Stimulated activated CD4-positive, alpha-beta T cell treated with anti-CD3 and anti-CD28 coated beads, TNF-alpha, amount 100 ng/mL, for 24 hours (primary cell): ENCODE measurements at places on chromosomes 12 and 14.

- no peak for DNase-seq
Measured at GRCh38 chr12:65493913-65494245, 215.4 kb downstream of the MSRB3 start.

DNA sequence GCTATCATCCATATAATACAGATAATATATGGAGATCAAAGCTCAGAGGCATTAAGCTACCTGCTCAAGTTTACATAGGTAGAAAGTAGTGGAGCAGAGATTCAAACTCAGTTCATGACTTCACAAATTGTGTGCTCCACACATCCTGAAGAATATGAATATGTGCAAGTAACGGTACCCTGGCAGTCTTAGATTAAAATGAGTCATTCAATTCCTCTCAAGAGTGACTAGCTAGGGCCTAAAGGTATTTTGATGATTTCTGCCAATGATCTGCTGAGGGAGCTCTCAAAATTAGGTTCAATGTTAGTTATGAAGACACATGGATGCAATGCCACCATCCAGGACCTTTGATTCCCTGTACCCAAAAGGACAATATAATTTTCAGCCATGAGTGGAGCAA lies 58.9 kb downstream of the GRIP1 start:
- DNase-seq = no peak

DNA sequence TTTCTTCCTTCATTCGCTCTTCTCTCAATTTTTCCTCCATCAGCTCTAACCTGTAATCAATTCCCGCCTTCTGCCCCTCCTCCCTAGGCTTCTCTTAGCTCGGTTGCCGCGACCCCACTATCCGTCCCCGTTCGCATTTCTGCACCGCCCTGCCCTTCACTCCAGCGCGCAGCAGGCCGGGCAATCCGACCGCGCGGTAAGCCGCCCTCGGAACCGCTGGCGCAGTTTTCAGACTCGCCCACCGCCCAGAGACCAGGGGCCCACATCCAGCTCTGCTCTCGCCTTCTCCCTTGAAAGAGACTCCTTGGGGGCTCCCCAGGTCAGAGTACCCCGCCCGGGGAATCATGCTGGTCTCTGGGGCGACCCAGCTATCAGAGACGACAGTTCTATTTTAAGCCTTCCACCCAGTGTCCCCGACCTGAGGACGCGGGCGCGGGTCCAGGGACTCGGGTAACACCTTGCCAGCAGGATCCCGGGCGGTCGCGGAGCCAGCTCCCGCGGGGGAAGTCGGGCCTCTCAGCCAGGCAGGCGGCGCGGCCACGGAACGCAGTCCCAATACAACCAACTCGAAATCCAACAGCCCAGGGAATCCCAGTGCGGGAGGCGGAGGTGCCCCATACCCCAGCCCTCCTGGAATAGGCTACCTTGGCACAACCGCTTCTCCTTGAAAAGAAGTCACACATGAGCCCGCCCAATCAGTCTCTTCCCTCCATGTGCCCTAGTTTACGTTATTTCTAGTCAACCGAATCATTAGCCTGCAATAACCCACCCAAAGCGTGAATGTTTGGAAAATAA lies 5.7 kb upstream of the SLC38A4 start:
- DNase-seq = no peak

GRCh38 chr12:56571121-56571520 lies 49.5 kb downstream of the RBMS2 start:
- no peak for DNase-seq

DNA sequence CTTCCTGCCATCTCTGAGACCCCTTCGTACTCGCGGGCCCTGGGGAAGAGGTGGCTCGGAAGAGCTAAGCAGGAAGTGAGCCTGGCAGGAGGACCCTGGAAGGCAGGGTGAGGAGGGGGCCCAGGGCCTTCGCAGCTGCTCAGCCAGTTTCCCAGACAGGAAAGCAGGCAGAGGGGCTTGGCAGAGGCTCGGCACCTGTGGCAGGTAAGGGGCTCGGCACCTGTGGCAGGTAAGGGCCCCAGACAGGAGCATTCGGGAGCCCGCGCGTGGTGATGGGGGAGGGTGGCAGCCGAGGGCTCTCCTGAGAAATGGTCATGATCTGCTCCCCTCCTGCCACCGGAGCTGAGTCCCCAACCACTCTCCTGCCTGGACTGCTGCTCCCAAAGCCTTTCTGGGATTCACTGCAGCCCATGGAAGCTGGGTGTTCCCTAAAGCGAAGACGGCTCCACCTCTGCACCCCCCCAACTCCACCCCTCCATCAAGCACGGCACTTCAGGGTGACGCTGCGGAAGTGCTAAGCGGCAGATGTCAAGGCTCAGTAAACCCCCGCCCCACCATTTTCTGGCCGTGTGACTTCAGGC lies 63.2 kb downstream of the PRIMA1 start:
- no peak for DNase-seq

- DNase-seq = no peak
Measured at GRCh38 chr14:68665131-68665530, 127.7 kb downstream of the ZFP36L1 start.

GRCh38 chr12:56517854-56518253 lies 3.8 kb upstream of the RBMS2 start:
- no peak for DNase-seq

GRCh38 chr12:68279227-68280054 lies 26.0 kb upstream of the IL22 start:
- no peak for DNase-seq

DNA sequence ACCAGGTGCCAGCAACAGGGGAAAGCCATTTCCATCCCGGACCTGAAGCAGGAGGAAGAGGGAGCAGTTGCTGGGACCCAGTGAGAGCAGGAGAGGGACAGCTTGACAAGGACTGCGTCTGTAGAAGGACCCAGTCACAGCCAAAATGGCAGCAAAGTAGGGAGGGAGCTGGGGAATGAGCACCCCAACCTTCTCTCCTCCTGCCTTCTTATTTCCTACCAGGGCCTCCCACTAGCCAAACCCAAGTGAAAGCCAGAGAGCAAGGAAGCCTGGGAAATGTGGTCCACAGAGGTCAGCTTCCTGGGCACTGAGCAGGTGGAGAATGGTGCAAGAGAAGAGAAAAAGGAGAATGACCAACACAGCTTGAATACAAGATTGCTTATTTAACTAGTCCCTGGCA lies 108.5 kb upstream of the MYL2 start:
- DNase-seq = no peak

DNA sequence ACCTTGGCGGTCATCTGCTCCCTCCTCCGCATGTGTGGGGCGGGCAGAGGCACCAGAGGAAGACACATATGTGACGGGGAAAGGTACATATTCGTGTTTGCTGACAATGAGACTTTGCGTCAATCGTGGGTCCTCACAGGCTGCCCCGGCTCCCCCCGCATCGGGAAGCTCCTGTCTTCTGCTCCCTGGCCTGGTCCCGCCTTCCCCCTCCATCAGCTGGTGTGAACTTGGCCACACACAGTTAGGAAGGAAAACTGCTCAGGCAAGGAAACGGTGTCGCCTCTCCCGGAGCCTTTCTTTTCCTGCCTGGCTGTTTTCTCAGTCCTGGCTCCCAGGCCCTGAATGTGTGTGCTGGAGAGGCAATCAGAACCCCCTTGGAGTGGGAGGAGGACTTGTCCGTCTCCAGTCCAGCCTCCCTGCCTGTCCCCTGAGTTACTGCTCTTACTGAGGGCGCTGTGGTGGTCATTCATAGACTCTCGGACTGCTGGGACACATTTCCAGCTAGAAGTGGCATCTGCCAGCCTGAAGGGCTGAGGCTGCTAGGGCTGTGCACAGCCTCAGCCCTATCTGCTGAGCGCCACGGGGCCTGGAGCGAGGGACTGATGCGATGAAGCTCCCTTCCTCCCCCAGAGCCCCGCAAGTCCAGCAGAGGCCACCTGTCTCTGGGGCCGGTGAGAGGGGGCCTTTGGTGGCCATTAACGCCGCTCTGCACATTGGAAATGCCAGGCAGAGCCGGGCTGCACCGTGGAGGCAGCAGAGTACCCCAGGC lies 44.2 kb upstream of the TSPAN9 start:
- DNase-seq = no peak

DNA sequence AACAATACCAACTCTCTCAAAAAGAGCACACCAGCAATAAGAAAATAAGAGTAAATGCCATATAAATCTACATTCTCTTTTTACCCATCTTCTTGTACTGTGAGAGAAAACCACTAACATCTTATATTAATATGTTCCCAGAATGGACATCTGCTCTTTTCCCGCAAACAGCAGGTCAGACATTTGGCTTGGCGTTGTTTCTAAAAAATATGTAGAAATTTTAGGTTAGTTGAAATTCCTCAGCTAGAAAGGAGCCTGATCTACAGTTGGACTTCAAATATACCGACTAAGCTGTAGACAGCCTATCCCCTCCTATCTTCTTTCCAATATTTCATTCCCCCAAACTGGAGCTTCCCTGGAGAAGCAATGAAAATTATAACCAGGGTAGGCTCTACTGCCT lies 88.7 kb downstream of the PPP2R5E start:
- no peak for DNase-seq

- no peak for DNase-seq
Measured at GRCh38 chr12:47852096-47852571, 32.4 kb upstream of the HDAC7 start.

DNA sequence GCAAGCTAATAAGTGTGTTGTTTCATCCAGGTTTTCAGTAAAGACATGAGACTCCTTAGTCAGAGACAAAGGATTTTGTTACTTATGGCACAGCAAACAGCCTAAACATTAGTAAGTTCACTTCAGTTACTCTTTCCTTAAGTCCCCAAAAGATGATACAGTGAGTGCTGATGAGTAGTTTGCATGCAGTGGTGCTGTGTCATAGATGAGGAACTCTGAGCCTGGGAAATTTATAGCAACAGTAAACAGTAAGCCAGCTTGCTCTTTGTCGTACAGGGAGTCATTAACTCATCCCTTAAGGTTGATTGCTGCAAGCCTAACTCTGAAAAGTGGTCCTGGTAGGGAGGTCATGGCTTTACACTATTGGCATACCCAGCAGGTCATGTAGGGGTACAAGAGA lies 208.6 kb upstream of the OR4E1 start:
- no peak for DNase-seq

GRCh38 chr14:24814346-24814745 lies 180.4 kb upstream of the GZMB start:
- DNase-seq = no peak

GRCh38 chr14:61231810-61232209 lies 49.3 kb downstream of the TMEM30B start:
- DNase-seq = no peak

DNA sequence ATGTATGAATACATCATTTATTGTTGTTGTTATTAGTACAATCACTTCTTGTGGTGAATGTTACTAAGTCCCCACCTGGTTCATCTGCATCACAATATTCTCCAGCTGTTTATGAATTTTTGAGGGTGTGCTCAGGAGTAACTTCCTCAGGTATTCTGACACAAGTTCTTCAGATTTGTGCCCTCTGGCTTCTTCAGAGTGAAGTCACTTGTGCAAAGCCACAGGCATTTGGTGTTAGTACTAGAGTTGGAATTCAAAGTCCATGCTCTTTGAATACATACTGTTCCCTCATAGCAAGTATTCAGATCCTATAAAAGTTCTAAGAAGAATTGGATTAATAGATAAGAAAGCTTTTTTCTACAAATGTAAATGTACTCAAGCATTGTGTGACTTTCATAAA lies 150.3 kb upstream of the AVPR1A start:
- no peak for DNase-seq

GRCh38 chr12:39357041-39357440 lies 85.9 kb downstream of the KIF21A start:
- DNase-seq = no peak
